Iris pigment epithelial cell (primary cell): ENCODE measurements at places on chromosomes 2 and 18.

DNA sequence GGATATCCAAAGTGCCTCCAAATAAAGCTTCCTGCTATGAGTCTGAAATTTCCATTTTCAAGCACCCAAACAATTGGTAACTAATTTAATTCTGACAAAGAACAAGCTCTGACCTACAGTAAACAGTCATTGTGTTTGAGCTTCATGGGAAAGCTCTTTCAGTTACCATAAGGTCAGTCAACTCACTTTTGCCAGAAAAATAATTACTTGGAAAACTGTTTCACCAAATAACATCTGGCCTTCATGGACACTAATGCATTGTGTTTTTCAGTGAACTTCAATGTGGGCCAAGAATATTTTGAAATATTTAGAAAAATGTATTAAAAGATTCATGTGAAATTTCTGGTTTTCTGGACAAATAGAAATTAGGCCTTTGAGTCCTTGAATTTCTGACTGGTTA, 369.9 kb downstream of the GALR1 start:
- DNase-seq, result no peak

DNA sequence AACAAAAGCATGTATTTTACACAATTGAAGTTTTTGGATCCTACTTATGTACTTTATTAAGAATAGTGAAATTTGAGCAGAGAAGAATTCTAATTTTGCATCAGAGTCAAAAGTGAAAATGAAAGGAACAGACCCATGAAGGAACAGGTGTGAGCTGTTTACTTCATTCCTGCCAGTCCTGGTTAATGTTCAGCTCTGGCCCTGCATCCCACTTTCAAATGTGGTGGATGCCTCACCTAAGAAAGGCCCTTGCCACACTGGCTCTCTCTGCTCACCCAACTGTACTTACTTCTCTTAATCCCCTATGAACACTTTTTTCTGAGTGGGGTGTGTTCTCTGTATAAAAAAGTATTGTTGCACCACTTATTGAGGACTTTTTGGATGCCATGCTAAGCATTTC, 22.2 kb downstream of the FAM110C start:
- DNase-seq, result no peak

- DNase-seq, result peak; percentile 77
Measured at GRCh38 chr18:45050712-45051601, 370.3 kb downstream of the SETBP1 start.

DNA sequence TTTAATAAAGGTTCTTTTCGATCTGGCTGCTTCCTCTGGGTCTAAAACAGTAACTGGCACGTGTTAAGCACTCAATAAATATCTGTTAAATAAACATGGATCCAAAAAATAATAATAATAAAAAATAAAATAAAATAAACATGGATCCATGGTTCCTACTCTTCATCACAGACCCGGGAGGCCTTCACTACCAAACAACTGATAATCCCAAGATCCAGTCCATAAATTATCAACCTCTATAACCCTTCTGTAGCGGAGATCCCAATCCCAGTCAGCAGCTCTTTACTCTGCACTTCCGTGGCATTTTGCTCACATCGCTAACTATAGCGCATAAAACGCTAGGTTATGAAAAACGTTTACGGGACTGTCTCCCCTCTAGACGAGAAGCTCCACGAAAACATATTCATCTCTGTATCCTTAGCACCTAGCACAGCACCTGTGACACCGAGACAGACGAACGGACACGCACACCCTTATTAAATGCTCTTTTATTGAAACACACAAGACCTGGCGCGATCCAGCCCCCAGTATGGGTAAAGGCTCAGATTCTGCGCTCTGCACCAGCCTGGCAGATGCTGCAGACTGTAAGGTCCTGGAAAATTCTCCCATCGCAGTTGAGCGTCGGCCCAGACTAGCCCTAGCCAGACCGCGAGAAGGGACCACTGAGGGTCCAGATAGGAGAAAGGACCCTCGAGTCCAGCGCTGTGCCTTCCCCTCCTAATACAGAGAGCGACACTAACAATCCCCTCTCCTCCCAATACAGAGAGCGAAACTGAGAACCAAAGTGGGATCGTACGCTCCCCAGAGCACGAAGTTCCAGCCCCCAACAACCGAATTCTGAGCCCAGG, 770 bp downstream of the NBAS start:
- DNase-seq, result peak; percentile 47

DNA sequence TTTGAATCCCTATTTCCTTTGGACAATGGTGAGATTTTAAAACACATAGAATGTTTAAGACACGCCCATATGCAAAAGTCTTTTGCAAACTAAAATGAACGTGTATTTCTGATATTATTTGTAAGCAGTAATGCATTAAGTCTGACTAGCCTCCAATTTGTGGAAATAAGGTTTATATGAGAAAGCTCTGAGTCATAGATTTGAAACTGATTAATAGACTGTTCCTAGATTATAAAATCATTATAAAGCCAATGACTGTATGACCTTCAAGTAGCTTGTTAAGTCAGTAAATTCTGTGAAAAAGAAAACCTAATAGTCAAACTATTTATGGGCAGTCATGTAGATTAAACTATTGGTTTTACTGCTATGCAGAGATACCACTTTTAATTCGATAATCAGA, 12.8 kb upstream of the EFEMP1 start:
- no peak for DNase-seq

DNA sequence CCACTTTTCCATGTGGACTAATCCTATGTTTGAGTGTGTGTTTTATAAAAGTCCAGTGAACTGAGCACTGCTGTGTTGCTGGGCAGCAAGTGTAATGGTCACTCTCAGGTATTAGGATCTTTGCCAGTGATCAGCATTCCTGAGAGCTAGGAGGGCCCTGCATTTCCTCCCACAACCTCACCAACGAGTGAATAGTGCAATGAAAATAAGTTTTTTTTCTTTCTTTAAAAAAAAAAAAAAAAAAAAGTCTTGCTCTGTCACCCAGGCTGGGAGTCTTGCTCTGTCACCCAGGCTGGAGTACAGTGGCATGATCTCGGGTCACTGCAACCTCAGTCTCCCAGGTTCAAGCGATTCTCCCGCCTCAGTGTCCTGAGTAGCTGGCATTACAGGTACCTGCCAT, 6.5 kb upstream of the OSBPL6 start:
- no peak for DNase-seq

GRCh38 chr2:196344397-196344796, 173.0 kb upstream of the STK17B start:
- DNase-seq, result no peak

GRCh38 chr2:216754812-216755211, 59.5 kb upstream of the IGFBP5 start:
- DNase-seq, result no peak

DNA sequence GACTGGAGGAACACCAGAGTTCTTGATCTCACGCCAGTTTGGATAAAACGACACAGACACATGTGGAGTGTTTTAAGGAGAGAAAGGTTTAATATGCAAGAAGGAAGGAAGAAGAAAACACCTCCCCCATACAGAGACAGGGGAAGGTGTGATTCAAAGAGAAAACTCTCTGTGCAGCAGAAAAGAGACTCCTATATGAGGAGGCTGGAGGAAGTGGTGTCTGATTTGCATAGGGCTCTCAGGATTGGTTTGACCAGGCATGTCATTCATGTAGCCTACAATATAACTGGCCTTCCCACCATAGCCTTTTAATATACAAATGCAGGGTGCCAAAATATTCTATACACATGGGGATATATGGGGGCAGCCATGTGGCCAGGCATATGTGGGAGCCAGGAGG, 1386.5 kb downstream of the RPIA start:
- no peak for DNase-seq

DNA sequence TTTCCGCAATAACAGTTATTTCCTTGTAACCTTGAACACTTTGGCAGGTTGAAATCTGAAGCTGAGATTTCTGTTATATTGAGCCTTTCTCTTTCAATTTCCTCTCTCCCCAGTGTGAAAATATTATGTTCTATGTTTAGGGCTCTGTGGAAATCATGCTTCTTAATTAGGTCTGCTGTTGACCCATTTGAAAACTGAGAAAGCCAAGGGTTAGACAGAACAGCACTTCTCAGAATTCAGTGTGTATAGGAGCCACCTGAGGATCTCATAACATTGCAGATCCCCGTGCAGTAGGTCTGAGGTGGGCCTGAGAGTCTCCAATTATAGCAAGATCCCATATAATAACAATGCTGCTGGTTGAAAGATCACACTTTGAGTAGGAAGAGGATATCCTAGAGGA, 230.2 kb upstream of the NT5C1B start:
- no peak for DNase-seq

DNA sequence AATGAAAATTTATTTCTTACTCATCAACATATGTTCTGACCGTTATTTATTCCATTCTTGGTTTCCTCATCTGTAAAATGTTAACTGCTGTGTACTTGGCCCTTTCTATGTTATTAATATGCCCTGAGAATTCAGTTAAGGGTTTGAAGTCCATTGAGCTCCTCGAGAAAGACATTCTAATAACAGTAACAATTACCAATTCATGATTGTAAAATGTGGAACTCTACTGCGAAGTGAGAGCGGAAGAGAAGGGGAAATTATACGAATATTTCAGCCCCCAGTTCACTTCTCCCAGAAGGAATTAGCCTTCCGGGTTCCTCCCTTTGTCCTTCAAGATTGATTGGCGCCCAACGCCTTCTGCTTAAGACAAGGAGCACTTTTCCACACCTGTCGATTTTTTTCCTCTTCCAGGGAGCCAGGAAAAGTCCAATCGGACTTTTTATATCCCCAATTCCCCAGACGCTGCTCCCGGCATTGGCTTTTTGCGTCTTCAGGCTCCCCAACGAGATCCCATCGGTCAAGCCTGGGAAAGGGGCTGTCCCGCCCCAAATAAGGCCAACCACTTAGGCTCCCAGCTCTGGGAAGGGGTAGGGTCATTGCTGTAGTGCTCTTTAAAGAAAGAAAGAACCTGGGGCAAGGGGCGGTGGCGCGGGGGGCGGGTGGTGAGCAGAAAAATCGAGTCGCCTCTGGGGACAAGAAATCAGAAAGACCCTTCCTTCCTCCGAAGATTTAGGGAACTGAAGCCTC, 1.6 kb downstream of the DSC2 start:
- no peak for DNase-seq

DNA sequence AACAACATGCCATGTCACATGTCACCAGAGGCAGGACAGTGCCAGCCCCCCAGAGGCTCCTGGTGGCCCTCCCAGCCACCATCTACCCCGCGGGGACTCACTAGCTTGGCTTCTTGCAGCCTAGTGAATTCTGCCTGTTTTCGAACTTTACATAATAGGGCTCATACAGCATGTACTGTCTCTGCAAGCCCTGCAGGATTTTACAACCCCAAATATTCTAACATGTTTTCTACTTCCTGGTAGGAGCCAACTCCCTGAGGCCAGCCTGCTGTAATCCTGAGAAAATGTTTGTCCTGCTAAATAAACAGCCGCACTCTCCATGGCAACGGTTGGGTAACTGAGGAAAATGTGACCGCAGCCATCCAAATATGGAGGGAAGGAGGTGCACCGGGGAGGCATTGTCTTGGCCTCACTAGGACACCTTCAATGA, 2.7 kb downstream of the PER2 start:
- peak; percentile 94 for DNase-seq

GRCh38 chr2:26897807-26898479, 50.0 kb downstream of the DPYSL5 start:
- DNase-seq, result no peak

- DNase-seq, result no peak
Measured at GRCh38 chr18:75784390-75784789, 356.9 kb upstream of the SMIM21 start.

DNA sequence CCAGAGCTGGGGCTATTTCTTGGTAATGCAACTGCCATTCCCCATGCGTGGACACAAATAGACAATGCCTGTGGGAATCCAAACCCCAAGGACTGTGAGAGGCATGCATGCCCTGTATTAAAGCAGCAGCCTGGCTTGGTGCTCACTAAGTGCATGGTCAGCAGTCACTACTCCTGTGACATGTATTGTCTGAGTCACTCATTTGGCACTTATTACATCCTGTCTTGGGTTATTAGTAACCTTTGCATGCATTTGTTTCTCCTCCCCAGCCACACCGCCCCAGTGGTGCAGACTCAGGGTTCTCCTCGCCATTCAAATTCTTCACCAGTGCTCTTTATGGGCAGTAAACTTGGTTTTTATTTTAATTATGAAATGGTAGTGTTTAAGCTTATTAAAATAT, 30.2 kb downstream of the PRKCE start:
- peak; percentile 85 for DNase-seq

DNA sequence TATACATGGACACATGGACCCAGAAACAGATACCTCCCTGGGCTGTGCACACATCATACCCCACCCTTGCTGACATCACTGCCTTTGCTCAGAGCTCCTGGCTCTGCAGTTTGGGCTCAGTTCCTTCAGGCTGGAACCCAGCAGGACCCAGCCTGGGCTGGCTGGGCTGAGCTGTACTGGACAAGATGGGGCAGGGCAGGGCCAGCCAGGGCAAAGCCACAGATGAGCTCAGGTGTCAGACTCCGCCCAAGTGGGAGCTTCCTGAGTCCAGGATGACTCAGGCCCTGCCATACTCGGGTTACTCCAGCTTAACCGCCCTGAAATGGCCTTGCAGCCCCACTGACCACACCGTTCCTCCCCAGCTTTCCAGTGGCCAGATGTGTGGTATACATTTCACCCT, 284.9 kb downstream of the OSR1 start:
- DNase-seq, result peak; percentile 87

GRCh38 chr18:7038330-7038851, 79.2 kb downstream of the LAMA1 start:
- DNase-seq, result peak; percentile 100

GRCh38 chr18:46402396-46402795, 254.6 kb downstream of the LOXHD1 start:
- peak; percentile 80 for DNase-seq

GRCh38 chr18:54112356-54112755, 112.1 kb downstream of the MBD2 start:
- DNase-seq, result no peak

DNA sequence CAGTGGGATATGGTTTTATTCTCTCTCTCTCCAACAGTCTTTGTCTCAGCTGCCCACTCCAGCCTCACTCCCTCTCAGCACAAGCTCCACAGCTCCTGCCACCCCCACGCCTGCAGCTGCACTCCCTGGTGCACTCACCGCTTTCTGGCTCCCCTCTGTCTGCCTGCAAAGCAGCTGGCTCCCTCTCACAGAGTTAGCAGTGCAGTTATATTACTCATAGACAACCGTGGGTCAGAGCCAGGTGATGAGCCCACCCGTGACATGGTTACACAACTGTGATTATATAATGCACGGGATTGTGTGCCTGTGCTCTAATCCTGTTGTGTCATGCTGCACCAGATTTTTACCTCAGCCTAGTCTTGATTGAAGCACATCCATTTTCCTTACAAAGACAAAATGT, 276.9 kb upstream of the CHAC2 start:
- DNase-seq, result peak; percentile 27

DNA sequence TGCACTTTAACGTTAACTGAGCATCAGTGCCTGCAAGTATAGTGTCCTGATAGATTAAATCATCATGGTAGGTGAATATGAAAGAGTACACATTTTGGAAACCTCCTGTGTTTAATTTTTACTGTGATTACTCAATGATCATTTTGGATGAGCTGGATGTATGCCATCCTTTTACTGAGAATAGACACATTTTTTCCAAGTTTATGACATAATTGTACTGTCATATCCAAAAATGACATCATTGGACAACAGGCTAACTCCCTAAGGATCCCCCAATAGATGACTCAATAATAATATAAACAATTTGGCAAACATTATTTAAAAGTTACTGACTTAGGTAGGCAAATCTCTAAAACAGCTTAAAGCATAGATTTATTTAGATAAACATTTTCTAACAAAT, 410.8 kb upstream of the REG3G start:
- no peak for DNase-seq
